T-helper 17 cell (primary cell): ENCODE measurements at places on chromosomes 4 and X.

- DNase-seq: no peak
Measured at GRCh38 chr4:7691982-7692381, 247.7 kb downstream of the AFAP1 start.

- no peak for DNase-seq
Measured at GRCh38 chrX:96004386-96004785, 680.3 kb upstream of the DIAPH2 start.

DNA sequence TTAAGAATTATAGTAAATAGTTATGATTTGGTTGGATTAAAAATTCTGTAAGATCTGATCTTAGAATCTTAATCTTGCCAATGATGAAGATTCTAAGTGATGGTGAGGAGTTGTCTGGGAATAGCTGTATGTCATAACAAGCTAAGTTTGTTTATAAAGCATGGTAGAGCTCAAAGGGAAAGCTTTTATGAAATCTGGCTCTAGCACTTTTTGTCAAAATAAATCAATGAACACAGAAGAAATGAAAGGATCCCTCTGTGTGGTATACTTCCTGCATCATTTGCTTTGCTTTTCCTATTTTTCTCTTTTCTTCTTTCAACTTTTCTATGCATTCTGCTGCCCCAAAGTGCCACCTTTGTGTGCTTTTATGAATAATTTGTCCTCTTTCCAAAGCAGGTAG lies 193.5 kb upstream of the FAT1 start:
- DNase-seq: no peak

- no peak for DNase-seq
Measured at GRCh38 chr4:8648296-8648695, 55.7 kb downstream of the CPZ start.

DNA sequence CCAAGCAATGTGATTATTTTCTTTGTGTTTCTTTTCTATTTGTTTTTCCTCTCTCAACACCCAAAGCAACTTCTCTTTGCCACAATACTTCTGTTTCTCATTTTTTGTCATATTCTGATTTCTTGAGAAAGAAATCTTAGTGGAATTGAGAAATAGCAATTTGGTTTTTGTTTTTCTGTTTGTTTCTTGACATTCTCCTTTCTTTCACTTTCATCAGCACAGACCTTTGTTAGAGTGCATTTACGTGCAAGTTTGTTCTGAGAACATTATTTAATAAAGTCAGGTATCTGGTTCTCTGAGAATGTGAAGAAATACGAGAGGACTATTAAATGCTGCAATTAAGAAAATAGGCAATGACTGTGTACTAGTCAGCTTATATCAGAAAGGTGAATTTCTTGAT lies 608.1 kb upstream of the AADAT start:
- no peak for DNase-seq
